ENCODE measurements at places on chromosomes 6 and 20.

DNA sequence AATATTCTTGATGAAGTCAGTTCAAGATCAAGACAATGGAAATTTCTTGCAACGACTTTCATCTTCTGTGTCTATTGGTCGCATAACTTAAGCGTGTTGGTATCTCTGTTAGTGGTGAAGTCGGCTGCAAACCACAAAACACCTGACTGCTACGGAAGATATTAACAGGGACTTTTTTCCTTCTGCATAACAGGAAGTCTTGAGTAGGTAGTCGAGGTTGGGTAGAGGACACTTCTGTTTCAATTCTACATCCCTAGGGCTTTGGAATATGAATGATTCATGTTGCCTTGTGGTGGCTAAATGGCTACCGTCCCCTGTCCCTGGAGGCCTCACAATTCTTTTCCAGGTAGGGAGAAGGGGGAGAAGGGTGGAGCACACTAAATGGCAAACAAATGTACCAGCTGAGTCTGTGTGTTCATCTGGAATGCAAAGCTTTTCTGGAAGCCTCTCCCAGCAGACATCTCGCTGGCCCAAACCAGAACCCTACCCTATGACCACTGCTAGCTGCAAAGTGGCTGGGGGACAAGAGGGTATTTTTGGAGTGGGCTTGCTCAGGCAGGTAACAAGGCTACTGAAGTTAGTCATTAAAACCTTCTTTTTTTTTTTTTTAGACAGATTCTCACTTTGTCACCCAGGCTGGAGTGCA, 34.6 kb upstream of the NKX2-2 start:
- DNase-seq: peak; percentile 83

- DNase-seq: no peak
These were observed 2.7 kb downstream of the PAQR8 start for GRCh38 chr6:52364480-52365166.

GRCh38 chr6:27811451-27811772, 100.8 kb downstream of the OR2B2 start:
- no peak for DNase-seq

DNA sequence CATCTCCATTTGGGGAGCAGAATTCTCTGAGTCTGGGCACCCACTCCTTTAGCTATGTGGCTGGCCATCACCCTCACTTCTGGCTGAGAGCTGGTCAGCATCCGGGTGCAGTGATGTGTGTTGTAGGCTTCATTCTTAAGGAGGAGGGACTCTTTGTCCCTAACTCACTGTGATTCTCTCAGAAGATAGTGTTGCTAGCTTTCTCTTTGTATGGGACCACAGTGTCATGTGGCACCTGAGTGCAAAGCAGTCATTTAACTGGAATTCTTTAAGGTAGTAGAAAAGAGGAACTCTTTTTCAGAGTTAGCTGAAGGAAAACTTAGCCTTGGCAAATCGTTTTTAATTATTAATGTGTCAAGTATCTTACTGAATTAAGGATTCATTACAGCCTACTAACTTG, 165.9 kb downstream of the JARID2 start:
- no peak for DNase-seq

- no peak for DNase-seq
These were observed 58.9 kb upstream of the RREB1 start for GRCh38 chr6:7048894-7049293.

GRCh38 chr6:42260972-42261371, 43.3 kb upstream of the MRPS10 start:
- DNase-seq: peak; percentile 12

GRCh38 chr6:90139272-90139817, 157.3 kb downstream of the BACH2 start:
- DNase-seq: no peak

- no peak for DNase-seq
These were observed 499.2 kb upstream of the CDH4 start for GRCh38 chr20:60752741-60753420.

All from CD4-positive, alpha-beta T cell treated with Interleukin-4 for 4 hours (primary cell).